NCI-H1105 (cell line): ENCODE measurements at places on chromosomes 6 and 20.

DNA sequence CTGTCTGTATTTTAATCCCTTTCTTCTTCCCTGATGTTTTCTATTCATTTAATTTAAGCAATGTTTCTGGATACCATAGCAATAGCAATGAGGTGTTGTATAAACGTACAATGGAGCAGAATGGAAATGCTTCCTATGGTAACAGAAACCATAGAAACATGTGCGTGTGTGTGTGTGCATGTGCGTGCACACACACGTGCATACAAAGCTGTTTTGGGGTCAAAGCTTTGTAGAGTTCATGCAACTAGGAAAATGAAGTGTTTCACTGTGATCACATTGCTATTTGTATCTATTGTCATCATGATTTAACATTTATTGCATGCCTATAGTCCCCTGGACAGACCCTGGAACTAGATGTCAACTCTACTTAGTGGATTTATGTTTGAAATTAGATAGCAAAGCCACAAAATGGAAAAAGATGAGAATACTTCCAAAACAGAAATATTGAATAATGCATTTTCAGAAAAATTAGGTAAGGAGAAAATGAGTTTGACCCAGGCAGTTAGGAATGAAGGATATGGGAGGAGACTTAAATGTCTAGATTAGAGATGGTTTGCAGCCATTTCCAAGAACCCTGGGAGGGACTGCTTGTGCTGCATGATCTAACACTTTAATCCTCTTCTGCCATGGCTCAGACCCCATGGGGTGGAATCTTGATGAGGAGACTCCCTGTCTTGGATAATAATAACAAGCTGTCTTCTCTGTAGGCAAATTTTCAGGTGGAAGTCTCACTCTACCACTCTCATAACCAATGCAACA, 124.4 kb downstream of the TRMT11 start:
- DNase-seq, result no peak

DNA sequence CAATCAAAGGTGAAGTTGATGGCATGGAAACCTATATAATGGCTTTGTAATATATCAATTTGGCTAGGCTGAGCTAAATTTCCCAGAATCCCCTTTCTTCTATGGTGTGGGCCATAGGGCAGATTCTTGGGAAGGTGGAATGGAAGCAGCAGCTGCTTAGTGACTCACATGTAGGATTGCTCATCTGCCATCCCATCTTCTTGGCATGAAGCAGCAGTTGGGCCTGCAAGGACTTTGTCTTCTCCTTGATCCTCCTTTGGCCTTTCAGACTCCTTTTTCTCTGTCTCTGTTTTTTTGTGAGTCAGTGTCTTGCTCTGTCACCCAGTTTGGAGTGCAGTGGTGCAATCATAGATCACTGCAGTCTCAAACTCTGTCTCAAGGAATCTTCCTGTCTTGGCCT, 52.6 kb upstream of the CEP162 start:
- DNase-seq, result no peak

DNA sequence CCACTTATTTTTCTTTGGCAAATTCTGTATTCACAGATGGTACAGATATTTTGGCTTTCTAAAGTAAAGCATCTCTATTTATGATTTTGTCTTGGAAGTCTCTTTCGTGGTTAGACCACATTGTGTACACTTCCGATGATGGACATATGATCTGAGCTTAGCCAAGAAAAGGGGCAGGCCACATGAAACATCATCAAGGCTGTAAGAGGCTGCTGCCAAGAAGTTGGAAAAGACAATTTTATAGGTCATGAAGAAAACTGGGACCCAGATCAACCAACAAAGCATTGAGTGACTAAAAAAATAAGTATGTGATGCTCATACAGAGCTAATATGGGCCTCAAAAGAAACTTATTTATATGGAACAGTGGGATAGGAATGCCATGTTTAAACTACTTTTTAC, 266.4 kb downstream of the HAO1 start:
- no peak for DNase-seq

- DNase-seq, result no peak
These were observed 10.4 kb upstream of the SNPH start for GRCh38 chr20:1255675-1256074.

- DNase-seq, result no peak
These were observed 69.5 kb upstream of the LGSN start for GRCh38 chr6:63389191-63389844.

DNA sequence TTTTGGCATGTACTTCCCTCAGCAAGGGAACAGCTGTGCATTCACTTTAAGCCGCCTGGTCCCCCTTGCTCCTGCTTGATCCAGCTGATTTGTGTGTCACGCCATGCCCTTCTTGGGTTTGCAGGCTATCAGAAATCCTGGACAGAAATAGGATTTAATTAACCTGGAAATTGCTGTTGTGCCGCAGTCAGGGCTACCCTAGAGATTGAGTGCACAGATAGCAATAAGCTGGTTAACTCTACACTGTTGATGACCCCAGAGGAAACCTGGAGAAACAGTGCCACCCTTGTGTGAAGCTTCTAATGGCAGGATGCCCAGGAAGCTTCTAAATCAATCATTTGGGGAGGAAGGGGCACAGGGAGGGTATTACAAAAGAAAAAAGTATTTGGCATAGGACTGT, 199.0 kb downstream of the JARID2 start:
- DNase-seq, result peak; percentile 82

DNA sequence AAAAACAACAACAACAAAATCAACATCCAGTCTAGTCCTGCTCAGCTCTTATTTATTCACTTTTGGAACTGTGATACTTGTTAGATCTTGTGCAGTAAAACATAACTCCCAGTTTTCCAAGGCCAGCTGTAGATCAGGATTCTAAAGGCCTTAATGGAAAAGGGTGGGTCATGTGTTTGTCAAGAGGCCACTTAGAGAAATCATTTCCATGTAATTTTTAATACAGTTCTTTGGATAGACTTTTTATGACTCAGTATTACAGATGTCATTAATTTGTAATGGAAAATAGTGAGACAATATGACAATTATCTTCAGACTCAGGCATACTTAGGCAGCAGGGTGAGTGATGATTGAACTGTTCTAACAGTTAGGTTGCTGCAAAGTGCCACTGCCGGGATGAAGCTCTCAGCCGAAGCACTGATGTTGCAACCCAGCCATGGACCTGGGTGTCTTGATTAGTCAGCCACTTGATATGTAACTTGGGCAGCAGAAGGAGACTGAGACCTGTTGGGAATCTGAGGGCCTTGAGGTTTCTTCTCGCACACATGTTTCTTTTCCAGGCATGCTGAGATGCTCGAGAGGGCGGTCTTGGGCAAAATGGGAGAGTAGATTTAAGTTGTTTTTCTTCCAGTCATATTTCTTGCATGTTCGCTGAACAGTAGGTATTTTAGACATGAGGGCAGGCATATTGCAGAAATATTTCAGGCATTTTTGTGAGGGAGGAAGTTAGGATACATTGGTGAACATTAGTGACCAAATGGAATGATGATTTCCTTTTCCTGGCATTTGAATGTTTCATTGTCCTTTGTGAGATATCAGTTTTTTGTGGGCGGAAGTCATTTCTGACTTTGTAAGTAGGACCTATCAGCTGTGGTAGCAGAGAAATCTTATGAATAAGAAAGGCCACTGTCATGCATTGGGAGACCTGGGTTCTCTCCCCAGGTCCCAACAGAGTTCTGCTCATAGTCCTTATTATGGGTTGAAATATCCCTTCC, 52.3 kb downstream of the SLX4IP start:
- DNase-seq, result peak; percentile 75

DNA sequence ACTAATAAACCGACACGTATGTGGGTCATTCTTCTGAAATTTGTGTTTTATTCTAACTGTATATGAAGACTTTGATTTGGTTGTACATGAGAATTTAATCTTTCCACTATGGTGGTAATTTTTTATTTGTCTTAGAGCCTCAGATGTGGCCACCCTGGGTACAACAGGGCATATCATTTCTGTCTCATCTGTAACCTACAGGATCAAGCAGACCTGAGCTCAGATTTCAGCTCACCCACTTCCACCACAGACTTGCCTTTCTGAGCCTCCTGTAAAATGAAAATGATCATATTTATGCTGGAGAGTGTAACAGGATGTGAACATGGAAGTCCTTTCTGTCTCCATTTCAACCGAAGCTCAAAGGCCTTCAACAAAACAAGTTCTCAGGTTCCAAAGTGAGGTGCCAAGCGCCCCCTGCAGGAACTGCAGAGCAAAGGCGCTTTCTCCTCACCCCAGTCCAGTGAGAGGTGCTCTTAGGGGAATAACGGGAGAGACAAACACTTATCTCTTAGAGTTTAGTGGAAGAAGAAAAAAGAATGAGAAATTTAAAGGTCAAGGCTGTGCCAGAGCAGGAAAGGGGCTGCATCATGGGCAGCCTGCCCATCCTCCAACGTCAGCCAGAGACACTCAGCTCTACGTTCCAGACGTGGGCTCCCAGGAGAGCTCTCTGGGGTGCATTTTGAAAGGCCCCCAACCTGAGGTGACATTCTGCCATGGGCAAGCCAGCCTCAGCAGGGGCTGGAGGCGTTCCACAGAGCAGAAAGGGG, 23.0 kb upstream of the CD24 start:
- peak; percentile 40 for DNase-seq

DNA sequence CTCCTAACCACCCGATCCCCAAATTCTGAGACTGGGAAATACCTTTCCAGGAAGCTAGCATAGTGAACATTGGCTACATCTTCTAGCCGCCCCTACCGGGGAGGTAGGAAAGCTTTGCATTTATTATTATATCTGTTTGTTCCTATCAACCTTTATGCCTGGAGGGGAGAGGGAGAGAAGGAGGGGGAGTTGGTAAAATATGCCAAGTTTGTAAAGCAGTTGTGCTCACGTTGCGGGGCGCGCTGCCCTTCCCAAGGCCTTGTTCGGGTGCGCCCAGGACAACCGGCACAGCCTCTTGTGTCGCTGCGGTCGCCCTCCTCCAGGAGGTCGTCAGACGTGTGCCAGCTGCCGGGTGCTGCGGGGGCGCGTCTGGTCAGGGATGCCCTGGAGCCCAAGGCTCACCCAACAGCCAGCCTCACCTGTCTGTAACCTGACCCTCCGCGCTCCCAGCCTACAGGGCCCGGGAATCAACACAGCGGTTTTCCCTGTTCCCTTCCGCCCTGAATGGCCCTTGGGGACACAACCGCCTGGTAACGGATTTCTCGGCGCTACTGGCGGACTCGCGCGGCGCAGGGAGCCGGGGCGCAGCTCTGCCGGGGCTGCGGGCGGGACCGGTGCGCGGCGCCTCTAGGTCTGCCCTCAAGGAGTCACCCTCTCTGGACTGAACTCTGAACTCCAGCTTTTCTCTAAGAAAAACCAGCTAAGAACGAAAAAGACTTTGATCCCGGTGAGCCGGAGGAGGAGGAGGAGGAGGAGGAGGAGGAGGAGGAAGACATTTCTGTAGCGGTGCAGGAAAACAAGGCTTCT, 1.1 kb upstream of the OVOL2 start:
- DNase-seq, result peak; percentile 91

- no peak for DNase-seq
These were observed 68.0 kb downstream of the AIG1 start for GRCh38 chr6:143128681-143129015.

GRCh38 chr6:156461647-156462046, 315.5 kb upstream of the ARID1B start:
- peak; percentile 90 for DNase-seq

GRCh38 chr20:43404878-43405277, 52.8 kb upstream of the SRSF6 start:
- DNase-seq, result no peak

GRCh38 chr6:3751077-3751729, at the start of gene PXDC1:
Gene PXDC1, minus strand, starts transcription at chr6:3751713. Its CDS starts 182 bp downstream, at chr6:3751531.
- no peak for DNase-seq

DNA sequence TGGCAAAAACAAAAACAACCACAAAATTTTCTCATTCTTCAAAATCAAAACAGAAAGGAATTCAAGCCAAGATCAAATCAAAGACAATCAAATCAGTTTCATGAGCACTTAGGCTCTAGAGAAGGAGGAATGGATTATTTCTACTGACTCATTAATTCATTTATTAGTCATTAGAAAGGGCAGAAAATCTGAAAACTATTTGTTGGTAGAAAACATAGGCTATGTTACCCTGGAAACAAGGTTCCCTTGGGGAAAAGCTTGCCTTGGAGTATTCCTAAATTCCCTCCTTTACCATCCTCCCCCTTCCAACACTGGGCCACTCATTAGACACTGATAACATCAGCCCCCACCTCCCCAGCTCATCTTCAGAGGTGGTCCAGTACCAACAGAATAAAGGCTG, 17.5 kb downstream of the KIF16B start:
- no peak for DNase-seq

- DNase-seq, result no peak
These were observed 4.7 kb upstream of the ADGRG6 start for GRCh38 chr6:142296975-142297604.

DNA sequence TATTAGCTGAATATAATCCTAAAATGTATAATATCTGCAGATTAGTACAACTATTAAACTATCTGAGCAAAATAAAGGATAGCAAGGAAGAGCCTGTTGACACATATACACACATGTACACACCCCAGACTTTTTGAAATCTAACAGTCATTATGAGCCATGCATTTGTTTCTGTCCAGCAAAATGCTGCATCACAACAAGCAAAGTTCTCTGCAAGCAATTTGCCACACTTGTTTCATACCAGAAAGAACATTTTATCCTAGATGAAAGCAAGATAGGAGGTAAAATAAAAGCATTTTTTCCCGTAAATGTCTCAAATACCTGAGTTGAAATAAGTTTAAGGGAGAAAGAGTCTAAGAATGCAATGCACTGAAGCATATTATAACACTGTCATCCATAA, 145.2 kb downstream of the COL21A1 start:
- DNase-seq, result no peak

DNA sequence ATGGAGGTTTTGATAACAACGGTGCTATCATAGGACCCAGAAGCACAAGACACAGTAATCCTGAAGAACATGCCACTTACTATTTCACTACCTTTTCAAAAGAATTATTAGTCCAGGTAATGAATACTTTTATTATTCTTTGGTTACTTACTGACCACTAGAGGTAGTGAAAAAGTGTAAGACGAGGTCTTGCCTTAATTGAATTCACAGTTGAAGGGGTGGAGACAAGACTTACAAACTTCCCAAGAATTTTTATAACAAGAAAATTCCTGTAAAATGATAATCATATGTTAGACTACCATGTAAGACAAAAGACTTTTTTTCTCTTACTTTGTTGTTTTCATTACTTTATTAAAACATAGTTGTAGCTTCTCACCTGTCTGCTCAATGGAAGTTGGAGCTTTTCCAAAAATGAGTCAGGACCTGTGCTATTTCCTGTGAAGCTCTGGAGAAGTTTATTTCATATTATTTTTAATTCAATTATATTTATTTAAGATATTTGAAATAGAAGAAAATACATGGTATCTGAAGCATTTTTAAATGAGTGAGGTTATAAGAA, 52.4 kb downstream of the DOP1A start:
- DNase-seq, result no peak
